A549 treated with CpdA at 1 μM for 4 hours (cell line): ENCODE measurements at places on chromosomes 11 and 22. TPM values are rescaled to one million over a fixed set of nuclear protein-coding genes. Genes with fewer than 3 reads are reported as not detected.

Gene NOX4
- not detected in 5 replicates for total RNA-seq

Gene REXO2
- total RNA-seq, result 92.5 to 113 TPM (median 100 TPM) in 5 replicates

Gene OR5D16
- not detected in 5 replicates for total RNA-seq

Gene NRIP3
- total RNA-seq, result 0.86 to 1.4 TPM (median 1.1 TPM) in 5 replicates

Gene APOBEC3G
- 0.18 TPM in 1 of 5 replicates, not detected in the others for total RNA-seq

Gene CLDN5
- total RNA-seq, result not detected in 5 replicates
